HS-5 (cell line): ENCODE measurements at places on chromosomes 5 and 9.

GRCh38 chr5:120684749-120685415 lies 220.8 kb downstream of the PRR16 start:
- DNase-seq: no peak

- no peak for DNase-seq
These were observed 190.1 kb downstream of the PAX5 start for GRCh38 chr9:36843964-36844363.

GRCh38 chr5:88673253-88674105 lies 209.5 kb downstream of the MEF2C start:
- no peak for DNase-seq

DNA sequence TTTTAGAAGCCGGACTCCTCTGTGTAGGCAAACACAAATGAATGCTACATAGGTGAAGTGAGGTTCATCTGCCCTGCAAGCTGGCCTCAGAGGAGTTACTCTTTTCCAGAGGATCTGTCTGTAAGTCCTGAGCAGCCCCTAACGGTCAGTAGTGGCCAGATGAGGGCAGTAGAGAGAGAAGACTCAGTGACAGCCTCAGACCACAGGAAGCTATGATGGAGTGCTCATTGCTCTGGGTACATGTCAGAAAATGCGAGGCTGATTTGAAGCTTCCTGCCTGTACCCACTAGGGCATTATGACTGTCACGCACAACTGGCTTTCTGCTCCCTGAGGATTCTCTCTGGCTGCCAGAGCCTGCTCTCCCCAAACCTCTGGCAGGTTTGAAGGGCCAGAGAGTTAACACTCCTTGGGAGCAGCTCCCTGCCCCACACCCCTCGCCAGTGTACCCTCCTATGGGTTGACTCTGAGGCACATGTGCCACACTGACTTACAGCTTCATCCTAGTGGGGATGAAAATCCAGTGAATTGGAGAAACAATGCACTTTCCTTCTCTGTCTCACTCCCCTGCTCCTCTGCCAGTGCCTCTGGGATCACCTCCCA lies 141.5 kb downstream of the GABRG2 start:
- no peak for DNase-seq
